T-helper 22 cell (primary cell): ENCODE measurements at places on chromosomes 13 and 19.

DNA sequence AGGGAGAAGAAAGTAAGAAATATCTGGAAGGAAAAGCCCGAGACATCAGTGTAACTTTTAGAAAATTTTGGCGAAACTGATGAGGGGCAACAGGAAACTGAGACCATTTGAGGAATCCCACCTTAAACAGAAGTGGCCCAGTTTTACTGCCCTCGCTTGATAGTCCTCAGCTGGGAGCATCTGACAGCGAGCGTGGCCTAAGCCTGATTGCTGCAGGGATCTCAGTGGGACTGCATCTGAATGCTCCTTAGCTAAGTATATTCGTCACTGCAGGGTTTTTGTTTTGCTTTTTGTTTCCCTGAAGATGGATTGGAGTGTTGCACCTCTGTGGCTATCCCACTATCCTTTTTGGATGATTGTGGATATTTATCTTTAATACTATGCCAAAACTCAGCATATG is 262.7 kb upstream of the KLHL1 start:
- no peak for DNase-seq

- no peak for DNase-seq
Observed at GRCh38 chr19:33508431-33508830, 13.2 kb downstream of the PEPD start.

DNA sequence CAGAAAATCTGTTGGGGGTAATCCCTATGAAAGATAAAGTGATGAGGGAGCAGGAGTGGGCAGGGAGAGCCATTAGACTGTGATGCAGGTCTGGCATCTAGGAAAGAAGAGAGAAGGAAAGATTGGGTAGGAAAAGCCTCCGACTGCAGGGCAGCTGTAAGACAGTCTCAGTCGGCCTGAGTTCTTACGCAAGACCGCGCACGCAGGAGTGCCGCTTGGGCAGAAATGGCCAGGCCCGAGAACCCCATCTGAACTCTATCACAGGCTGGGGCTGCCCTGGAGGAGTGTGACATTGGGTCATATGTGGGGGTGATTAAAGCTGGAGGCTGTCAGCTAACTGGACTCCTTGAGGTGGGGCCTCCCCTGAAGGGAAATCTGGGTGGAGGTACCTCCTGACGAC is 13.9 kb upstream of the FBXL3 start:
- DNase-seq: no peak

GRCh38 chr19:17757125-17757524 is 5.8 kb downstream of the FCHO1 start:
- DNase-seq: no peak

GRCh38 chr19:31406106-31406505 is 56.9 kb upstream of the TSHZ3 start:
- no peak for DNase-seq

DNA sequence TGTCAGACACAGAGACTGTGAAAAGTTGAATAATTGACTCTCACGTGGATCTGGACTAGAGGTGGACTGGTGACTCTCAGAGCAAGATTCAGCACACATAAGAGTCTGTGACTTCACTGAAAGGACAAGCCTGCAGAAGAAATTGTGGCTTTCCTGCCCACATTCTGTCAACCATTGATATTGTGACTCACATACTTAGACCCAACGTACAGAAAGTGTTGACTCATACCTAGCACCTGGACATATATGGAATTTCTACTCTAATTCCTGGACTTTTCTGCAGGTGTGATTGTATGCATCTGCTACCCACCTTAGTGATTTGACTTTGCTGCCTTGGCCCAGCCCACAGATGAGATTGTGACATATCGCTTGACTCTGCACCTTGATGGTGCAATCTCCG is 15.6 kb upstream of the ZNF730 start:
- no peak for DNase-seq

DNA sequence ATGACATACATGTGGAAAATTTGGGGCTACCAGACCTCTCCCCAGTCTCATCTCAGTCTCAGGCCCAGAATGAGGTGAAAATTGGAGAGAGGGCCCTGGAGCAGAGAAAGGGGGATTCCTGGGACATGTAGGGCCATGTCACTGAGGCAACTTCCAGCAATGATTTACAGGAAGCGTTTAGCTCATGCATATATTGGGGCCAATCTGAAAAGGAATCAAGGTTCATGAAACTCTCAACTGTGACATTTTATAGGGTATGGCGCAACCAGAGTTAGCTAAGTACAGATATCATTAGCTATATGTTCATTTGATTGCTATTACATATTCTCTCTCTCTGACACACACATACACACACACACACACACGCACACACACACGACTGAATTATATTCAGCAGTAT is 86.3 kb downstream of the RNASEH2B start:
- no peak for DNase-seq

GRCh38 chr13:100364591-100364990 is 224.0 kb downstream of the GGACT start:
- no peak for DNase-seq

- no peak for DNase-seq
Observed at GRCh38 chr19:5046339-5047039, 77.6 kb downstream of the KDM4B start.

DNA sequence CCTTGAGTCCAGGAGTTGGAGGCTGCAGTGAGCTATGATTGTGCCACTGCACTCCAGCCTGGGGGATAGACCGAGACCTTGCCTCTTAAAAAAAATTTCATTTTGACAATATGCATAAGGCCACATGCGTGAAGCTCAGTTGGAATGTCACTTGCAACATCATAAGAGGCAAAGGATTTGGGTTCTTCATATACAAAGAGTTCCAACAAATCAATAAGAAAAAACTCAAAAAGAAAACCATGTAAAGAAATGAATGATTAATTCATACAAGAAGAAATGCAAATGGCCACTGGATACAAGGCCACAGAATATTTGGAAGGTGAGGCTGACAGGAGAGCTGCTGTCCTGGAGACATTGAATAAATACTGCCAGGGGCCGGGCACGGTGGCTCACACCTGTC is 9.6 kb upstream of the TCF3 start:
- no peak for DNase-seq

DNA sequence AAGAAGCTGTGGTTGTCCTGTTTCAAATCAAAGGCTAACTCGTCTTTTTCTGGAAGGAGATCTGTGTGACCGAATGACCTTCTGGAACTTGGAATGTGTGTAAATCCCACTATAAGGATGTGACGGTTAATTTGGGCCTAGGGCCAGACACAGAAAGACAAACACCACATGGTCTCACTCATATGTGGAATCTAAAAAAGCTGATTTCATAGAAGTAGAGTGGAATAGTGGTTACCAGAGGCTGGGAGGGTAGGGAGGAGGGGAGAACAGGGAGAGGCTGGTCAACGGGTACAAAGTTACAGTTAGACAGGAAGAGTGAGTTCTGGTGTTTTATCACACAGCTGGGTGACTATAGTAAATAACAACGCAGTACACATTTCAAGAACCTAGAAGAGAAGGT is 39.3 kb upstream of the RGCC start:
- DNase-seq: no peak

DNA sequence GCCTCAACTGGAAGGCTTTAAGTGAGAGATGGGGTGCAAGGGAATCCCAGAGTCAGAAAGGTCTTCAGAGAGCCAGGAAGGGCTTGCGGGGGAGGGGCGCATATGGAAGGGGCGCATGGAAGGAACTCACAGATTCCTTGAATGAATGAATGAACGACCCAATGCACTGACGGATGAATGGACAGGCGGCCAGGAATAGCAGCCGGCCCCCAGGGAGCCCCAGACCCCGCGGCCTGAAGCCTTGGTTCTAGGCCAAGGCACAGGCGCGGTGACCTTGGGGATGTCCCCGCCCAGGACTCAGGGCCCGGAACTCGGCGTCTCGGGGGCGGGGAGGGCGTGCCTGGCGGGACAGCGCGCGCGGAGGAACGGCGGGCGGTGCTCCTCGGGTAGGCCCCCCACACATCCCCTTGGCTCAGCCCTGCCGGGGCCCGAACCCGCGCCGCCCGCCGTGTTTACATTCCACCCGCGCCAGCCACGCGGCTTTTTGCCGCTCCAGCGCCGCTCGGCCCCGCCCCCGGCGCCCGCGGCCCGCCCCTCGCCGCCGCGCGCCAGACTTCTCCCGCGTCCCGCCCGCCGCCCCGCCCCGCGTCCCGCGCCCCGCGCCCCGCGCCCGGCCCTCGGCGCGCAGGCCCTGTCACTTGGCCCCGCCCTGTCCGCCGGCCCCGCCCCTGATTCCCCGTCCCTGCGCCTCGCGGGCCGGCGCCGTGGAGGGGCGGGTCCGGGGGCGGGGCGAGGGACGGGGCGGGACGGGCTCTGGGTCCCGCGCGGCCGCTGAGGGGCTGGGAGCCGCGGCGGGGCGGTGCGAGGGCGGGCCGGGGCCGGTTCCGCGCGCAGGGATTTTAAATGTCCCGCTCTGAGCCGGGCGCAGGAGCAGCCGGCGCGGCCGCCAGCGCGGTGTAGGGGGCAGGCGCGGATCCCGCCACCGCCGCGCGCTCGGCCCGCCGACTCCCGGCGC is at the start of gene CCNE1:
CCNE1 (plus strand) TSS at position 867 of the 955 bp plus-strand sequence. CDS start 565 bp downstream, outside the sequence.
- peak; percentile 88 for DNase-seq

DNA sequence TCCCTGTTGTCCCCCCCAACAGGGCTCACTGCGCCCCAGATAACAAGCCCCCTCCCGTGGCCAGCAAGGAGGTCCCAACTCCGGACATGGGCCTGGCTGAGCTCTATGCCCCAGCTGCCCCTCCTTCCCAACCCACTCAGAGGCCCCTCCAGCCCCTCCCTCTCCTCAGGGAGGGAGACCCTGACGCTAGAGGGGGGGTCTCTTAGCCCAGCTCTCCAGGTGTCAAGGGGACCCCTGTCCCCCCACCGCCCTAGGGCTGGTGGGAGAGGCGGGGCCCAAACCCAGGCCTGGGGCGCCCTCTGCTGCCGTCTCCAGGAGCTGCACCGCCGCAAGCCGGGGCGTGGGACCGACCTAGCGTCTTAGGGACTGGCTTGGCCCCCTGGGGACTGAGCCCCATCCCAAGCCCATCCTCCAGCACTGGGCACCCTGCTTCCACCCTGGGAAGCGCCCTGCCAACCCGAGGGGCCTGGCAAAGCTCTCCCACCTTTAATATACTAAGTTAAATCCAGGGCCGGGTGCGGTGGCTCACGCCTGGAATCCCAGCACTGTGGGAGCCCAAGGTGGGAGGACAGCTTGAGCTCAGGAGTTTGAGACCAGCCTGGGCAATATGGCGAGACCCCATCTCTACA is 1.4 kb downstream of the GRIN3B start:
- DNase-seq: peak; percentile 39

GRCh38 chr19:6482343-6482686 is 728 bp upstream of the DENND1C start:
- no peak for DNase-seq

DNA sequence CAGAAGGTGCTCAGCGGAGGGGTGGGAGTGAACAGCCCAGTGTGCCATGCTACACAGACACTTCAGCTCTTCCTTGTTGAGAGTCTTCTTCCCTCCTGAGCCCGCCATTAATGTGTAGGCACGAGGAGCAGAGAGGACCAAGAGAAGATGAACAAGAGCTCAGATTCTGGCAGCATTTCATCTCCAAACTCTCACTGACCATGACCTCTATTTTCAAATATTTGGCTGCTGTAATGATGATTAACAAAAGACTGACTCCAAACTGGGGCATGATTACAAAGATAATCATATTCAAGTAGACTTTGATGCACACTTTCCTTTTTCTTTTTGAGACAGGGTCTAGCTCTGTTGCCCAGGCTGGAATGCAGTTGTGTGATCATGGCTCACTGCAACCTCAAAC is 236.5 kb downstream of the DCLK1 start:
- DNase-seq: no peak

DNA sequence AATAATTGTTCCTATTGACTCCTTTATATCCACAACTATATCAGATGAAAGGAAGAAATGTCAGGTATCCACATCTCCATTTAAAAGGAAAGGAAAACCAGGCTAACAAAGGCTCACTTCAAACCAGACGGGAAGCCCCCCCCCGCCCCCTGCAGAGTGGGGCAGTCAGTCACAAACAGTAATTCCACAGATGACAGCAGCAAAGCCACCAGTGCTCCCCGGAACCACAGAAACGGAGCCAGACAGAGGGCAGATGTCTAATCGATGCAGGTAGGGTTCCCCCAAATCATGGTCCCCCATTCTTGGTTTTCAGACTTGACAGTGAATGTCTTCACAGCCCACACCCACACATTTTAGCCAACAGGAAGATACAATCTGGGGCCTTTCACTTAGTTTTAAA is 100.8 kb downstream of the STK24 start:
- peak; percentile 72 for DNase-seq

- no peak for DNase-seq
Observed at GRCh38 chr13:94352057-94352456, 127.4 kb downstream of the DCT start.

DNA sequence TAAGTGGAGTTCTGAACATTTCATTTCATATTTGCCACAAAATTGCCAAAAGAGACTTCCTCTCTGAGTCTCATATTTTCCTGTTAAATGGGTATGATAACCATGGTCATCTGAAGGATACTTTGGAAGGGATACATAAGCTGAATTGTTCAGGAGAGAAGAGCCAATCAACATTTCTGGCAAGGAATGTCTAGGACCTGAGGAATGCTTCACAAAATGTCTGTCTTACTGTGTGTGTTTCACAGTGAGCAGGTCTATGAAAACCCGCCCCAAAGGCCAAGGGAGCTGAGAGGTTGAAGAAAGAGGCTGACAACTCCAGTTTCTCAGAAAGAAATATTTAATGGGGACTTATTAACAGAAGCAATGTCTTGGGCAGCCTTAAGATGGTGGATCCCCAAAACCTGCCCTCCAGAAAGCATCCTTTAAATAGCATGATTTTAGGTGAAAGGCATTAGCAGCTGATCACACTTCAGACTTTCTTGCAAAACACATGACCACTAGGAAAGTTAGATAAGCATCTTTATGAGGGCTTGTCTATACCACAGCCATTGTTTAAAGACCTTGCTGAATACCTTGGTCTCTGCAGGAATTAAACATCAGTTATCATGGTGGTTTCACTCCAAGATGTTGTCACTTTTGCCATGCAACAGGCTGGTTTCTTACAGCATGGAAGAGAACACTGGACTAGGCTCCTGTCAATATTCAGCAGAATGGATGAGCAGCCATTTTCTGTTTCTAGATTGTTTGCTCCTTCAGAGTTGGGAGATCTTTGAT is 78.9 kb downstream of the TNFSF11 start:
- DNase-seq: no peak
